Fibroblast of the conjunctiva (primary cell): ENCODE measurements at places on chromosomes 16 and 17.

DNA sequence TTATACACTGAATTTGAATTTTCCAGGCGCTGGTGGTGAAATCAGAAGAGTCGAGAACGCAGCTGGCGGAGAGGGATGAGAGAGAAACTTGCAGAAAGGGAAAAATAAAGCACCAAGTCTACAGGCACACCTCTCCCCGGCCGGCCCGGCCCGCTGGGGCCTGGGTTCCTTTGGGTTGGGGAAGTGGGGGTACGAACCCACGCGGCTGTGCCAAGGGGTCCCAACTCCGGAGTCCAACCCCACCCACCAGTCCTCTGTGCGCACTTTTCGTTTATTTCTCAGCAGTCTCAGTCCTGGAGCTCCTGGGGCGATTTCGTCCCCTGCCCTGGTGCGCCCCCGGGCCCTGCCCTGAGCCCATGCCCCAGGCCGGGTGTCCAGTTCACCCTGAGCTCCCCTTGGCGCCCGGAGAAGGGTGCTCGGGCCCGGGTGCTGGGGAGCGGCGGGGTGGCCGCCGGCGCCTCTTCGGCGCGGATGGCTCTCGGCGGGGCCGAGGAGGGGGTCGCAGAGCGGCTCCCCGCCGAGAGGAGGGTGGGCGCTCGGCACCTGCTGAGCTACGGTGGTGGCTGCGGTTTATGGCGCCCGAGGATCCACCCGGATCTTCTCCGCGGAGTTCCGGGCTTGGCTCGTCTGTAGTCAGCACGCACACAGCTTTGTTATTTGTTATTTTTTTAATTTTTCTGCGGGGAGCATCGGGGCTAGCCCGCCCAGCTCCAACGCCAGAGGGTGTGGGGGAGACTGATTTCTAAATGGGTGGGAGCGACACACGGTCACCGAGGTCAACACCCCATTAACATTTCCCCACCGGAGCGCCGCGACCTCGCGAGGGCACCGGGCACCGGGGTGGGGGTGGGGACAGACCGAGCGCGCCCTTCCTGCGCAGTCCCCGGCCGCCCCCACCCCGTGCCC, 15.7 kb upstream of the CBX8 start:
- no peak for DNase-seq

GRCh38 chr17:31008374-31009041, 37.7 kb downstream of the RNF135 start:
- DNase-seq: no peak

DNA sequence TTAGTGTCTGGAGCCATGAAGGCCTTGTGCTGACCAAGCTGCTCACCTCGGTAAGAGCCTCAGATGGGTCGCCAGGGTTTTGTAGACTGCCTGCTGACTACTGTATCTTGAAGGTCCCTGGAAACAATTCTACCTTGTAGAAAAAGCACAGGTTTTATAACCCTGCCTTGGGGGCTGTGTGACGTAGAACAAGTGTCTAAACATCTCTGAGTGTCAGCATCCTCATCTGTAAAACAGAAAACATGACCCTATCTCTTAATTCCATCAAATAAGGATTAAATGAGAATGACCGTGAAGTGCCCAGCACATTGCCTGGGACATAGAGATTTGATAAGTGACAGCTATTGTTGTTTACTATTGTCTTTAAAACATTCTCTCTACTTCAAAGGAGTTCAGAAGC, 5.5 kb upstream of the TAOK2 start:
- no peak for DNase-seq

GRCh38 chr17:73160980-73161630, 3.7 kb upstream of the SSTR2 start:
- DNase-seq: no peak

DNA sequence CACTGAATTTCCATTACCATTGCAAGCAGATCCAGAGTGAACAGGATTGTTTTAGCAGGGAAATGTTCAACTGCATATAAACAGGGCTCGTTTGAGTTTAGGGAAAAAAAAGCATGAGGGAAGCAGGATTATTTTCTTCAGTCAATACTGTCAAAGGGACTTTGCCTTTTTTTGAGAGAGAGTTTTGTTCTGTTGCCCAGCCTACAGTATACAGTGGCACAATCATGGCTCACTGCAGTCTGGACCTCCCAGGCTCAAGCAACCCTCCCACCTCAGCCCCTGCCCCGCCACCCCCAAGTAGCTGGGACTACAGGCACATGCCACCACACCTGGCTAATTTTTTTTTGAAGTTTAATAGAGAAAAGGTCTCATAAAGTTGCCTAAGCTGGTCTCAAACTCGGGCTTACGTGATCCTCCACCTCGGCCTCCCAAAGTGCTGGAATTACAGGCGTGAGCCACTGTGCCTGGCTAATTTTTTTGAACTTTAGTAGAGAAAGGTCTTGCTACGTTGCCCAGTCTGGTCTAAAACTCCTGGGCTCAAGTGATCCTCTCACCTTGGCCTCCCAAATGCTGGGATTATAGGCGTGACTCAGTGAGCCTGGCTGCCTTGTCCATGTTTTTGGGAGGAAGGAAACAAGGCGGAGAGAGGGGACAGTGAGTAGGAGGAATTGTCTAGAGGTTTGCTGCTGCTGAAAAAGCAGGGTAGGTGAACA, 14.8 kb downstream of the PKD1L3 start:
- no peak for DNase-seq

- peak; percentile 88 for DNase-seq
These were observed 1.6 kb upstream of the EFTUD2 start for GRCh38 chr17:44900894-44901293.

- DNase-seq: no peak
These were observed 7.0 kb downstream of the ZNF319 start for GRCh38 chr16:57993438-57993837.

GRCh38 chr17:82353484-82353883, 5.6 kb upstream of the TEX19 start:
- DNase-seq: no peak

- DNase-seq: no peak
These were observed 107.8 kb downstream of the CRLF3 start for GRCh38 chr17:30716461-30717290.

GRCh38 chr17:50209472-50210239, 8.2 kb upstream of the COL1A1 start:
- DNase-seq: peak; percentile 99

GRCh38 chr17:59347975-59348391, 16.5 kb downstream of the YPEL2 start:
- no peak for DNase-seq

DNA sequence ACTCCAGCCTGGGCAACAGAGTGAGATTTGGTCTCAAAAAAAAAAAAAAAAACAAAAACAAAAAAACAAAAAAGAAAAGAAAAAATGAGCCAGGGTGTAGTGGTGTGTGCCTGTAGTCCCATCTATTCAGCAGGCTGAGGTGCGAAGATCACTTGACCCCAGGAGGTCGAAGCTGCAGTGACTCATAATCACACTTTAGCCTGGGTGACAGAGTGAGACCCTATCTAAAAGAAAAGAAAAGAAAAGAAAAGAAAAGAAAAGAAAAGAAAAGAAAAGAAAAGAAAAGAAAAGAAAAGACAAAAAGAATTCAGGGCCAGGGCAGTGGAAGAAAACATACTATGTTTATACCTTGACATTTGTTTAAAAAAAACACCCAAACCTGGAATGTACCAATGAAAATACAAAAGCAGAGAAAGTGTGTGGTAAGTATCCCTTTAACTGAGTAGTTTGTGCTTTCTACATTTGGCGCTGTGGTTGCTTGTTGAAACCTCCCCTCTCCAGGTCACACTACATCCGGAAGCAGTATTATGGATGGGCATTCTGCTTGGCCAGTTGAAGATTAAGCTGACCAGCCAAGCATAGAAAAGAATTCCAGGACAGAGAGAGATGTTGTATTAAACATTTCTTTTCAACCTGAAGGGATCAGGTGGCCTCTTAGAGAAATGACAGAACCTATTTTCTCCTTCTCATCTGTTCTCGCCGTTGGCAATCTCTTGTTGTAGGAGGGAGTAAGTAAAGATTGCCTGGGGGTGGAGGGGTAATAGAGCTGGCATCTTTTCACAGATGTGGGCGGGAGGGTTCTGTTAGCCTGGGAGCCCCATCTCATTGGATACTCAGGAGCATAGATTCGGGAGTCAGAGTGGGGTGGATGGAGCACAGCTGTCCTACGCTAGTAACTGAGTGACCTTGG, 12.1 kb upstream of the PRKCB start:
- DNase-seq: no peak

DNA sequence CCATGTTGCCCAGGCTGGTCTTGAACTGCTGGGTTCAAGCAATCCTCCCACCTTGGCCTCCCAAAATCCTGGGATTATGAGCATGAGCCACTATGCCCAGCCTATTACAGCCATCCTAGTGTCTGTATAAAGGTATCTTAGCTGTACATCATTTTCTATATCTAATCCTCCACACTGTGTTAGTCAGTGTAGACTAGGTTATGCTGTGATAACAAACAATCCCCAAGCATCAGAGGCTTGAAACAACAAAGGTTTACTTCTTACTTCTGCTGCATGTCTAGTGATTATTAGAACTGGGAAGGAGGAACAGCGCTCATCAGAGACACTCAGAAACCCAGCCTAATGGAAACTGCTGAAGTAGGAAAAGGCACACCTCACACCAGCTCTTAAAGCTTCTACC, 68.1 kb downstream of the ERCC4 start:
- DNase-seq: no peak

DNA sequence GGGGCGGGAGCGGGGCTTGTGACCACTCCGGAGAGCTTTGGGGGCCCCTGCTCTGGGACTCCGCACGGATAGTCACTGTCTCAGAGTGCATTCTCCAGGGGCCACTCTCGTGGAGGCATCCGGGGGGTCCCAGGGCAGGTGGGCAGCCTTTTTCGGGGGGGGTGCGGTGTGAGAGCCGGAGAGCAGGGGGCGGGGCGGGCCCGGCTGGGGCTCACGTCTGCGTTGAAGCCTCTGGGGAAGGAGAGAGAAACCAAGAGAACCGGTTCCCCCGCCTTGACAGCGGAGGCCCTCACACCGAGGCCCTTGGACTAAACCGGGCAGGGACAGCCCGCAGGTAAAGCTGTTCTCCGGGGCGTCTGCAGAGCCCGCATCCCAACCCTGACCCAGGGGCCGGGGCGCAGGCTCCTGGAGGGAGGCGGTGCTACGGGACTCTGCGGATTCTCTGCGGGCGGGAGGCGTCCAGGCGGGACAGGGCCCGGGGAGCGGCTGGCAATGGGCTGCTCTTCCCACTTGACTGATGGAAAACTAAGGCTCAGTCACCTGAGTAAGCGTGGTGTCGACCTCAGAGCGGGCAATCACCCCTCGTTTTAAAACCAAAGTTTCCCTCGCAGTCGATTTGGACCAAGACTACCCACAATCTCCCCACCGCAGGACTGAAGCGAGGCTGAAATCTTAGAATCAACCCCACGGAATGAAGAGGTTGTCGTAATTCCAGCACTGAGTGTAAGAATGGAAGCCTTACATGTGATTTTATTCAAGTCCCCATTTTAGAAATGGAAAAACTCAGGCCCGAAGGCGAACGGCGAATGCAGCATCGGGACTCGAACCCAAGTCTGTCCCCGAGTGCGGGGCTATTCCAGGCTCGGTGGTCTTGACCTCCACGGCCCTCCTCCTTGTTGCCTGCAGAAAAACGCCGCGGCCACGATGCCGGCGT, 49.6 kb upstream of the AMZ2 start:
- no peak for DNase-seq

- DNase-seq: no peak
These were observed 9.1 kb upstream of the PSMC3IP start for GRCh38 chr17:42586514-42587230.

- DNase-seq: no peak
These were observed 3.1 kb upstream of the C16orf74 start for GRCh38 chr16:85753976-85754375.
